Fibroblast of lung (primary cell): ENCODE measurements at places on chromosomes 7 and 10.
A peak's percentile ranks its signal among the peaks of the same experiment; 100 is the strongest.

DNA sequence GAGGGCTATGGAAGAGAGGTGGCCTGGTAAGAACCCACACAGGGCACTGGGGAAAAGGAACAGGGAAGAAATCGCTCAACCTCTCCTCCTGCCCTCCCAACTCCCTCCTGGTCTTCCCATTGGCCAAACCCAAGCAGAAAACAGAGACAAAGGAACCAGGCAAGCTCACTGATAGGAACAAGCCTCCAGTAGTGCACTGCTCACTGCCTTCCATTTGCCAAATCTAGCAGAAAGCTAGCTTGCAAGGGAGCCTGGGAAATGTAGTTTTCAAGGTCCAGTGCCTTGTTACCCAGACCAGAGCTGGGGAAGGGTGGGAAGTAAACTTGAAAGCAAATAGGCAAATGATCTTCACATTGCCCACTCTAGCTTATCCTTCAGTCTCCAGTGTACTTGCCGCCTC, 556.1 kb upstream of the AUTS2 start:
- DNase-seq: no peak

DNA sequence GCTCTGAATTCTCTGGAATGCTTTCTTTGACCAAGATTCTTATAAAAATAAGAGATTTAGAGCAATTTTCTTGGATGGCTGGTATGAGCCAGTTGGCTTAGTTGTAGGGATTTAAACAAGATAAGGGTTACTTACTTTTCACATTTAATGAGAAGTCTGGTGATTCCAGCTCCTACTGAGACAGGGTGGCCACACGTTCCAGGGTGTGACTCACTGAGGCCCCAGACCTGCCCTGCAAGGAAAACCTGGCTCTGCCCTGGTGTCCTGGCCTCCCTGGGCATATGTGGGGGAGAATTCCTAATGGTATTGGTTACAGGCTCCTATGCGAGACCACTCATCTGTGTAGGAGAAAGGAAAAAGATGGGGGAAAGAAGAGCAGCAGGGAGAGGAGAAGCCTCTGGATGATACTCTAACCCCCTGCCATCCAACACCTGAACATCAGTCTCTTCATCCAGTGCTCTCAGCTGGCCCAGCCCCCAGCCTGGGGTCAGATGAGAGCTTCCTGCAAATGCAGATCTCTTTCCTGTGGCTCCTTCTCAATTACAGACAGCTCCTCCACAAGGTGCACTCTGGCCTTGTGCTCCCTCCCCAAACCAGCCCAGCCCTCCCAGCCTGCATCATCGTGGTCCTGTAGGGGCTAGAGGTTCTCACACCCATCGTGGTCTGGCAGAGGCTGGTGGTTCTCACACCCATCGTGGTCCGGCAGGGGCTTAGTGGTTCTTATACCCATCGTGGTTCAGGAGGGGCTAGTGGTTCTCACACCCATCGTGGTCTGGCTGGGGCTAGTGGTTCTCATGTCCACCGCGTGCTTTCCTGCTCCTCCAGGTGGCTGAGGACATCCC, 139.9 kb downstream of the EGFR start:
- peak; percentile 86 for DNase-seq

GRCh38 chr10:102678068-102678400, 33.8 kb downstream of the TRIM8 start:
- no peak for DNase-seq

DNA sequence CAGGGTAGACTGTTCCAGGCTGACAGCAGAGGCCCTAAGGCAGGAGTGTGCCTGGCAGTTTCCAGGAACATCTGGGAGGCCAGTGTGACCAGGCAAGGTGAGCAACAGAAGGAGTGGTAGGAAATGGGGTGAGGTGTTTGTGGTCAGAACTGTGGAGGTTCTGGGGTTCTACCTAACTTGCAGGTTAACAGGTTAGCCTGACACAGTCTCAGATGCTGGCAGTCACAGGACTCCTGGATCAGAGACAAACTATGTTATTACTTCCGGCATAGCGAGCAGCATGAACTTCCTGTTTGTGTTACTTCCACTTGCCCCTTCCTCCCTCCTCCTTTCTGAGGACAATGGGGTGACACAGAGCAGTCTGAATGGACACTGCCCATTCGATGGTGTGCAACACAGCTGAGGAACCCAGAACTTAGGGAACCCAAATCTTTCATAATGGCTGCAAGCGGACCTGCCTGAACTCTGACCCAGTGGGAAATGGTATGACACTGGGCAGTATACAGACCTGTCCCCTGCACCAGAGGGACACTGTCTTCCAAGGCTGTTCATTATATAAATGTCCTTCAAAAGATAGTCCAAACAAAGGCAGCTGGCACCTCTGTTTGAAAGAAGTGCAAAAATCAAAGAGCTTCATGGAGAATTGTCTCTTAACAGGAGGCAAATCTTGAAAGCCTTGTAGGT, 3.9 kb upstream of the SAR1A start:
- peak; percentile 5 for DNase-seq

- DNase-seq: no peak
Measured at GRCh38 chr7:92708111-92709042, 118.2 kb upstream of the FAM133B start.
